Suppressor macrophage (primary cell): ENCODE measurements at places on chromosomes 7 and 10.

- DNase-seq, result peak; percentile 87
These were observed 12.4 kb upstream of the HUS1 start for GRCh38 chr7:47991741-47992311.

DNA sequence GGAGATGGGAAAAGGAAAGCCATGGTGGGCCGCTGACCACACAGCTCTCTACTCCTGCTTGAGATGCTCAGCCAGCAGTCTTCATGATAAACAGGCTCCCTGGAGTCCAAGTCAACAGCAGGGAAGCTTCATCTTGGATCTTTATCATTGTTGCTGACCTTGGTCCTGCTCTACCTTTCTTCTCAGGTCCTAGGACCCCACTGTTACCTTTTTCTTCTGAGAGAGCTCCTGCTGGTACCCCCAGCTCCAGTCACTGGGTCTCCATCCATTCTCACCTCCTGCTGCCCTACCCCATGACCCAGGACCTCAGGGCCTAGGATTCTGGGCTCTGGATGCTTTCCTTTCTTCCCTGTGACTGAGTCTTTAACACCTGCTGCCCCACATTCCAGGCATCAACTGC lies 5.2 kb upstream of the CRTAC1 start:
- DNase-seq, result no peak

- no peak for DNase-seq
These were observed 163.3 kb upstream of the AKR1E2 start for GRCh38 chr10:4662576-4663161.

- DNase-seq, result no peak
These were observed 11.1 kb downstream of the MSRB2 start for GRCh38 chr10:23106331-23107072.

GRCh38 chr10:5360318-5360915 lies 4.3 kb upstream of the UCN3 start:
- DNase-seq, result no peak

- DNase-seq, result no peak
These were observed 234.6 kb downstream of the ZMYND11 start for GRCh38 chr10:369684-370448.

- DNase-seq, result no peak
These were observed 167.9 kb downstream of the CPEB3 start for GRCh38 chr10:92122941-92123450.

DNA sequence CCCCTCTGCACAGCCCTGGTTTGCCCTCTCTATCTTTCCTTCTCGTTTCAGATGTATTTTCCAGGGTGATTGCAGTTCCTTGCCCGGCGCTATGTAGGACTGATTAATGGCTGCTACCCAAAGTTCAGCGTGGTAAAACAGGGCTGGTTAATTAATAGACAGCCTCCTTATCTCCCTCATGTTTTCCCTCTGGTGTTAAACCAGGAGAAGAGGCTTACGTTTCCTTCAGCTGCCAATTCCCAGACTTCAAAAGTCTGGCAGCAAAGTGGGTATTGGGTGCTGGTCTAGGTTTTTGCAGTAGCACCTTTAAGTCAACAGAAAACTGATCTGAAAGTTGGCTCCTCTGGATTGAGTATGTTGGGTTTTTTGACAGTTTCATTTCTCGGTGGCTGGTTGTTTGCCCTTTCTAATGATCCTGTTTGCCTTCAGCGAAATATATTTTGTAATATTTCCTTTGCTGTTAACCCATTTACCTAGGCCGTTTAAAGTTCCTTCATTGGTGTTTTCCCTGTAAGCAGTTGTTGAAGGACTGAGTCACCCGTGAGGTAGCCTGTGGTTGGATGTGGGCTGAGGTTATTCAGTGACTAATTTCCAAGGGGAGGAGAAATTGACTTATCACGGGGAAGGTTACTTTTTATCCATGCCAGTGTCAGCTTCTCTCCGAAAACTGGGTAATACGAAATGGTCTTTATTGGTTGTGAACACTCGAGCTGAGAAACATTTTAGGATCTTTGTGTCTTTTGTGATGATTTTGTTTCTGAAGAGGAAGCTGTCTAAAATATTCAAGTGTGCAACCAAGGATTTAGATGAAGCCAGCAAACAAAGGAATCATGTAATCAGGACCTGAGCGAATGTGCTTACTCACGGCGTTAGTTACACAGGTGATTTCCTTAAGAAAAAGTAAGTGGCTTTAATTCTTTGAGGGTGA lies 257.2 kb downstream of the KIAA1217 start:
- DNase-seq, result no peak

DNA sequence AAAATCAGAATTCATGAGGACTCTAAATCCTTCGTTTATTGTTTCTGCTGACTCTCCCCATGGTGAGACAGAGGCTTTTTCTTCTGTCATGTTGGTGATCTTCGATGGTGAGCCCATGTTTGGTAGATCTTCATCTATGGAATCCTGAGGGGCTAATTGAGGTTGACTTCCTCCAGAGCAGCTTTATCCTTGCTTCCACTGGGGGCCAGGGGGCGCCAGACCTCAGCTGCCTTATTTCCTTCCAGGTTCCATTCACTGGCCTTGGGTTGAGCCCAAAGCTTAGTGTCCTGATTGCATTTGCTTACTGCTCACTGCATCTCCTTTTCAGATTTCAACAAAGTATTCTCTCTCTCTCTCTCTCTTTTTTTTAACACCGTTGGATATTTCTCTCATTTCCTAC lies 80.7 kb downstream of the GCC1 start:
- peak; percentile 16 for DNase-seq

- peak; percentile 76 for DNase-seq
These were observed 153.7 kb downstream of the FANK1 start for GRCh38 chr10:126049759-126050700.

DNA sequence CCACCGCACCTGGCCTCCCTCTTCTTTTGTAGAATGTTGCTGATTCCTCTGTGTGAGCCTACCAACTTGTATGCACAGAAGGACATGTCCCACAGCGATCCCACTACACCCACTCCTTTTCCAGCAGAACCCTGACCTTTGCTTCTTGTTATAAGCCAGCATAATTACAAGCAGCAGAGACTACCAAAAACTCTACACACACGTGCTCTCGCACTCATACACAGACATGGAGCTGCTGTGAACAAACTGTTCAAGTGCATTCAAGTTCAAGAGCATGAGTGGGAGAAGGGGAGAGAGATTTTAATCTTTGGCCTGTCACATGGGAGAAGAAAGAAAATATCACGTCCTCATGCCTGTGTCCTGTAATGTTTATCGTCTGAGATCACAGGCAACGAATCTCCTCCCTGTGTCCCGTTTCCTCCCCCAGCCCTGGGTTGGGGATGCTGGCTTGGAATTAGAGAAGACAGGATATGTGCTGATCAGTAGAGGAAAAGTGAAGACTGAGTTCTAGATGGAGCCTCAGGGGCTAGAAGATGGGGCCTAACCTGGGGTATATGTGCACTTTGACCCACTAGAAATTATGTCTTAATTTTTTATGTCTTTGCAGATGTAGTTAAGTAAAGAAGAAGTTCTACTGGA lies 79.6 kb downstream of the NHLRC2 start:
- DNase-seq, result no peak
